Cardiac muscle cell (in vitro differentiated cells and primary cell): ENCODE measurements at places on chromosomes 13 and 19. TPM values are rescaled to one million over a fixed set of nuclear protein-coding genes. Genes with fewer than 3 reads are reported as not detected.

- no peaks in the 10 kb centered on the region for H3K4me1 ChIP-seq
- peaks cover 50% of the 10 kb centered on the region for H3K27me3 ChIP-seq
- peak; percentile 57 for DNase-seq
- H3K36me3 ChIP-seq, result no peaks in the 10 kb centered on the region
- H3K27ac ChIP-seq, result no peak overlapping the region
Observed at GRCh38 chr13:28819046-28819730, 951 bp upstream of the MTUS2 start.

DNA sequence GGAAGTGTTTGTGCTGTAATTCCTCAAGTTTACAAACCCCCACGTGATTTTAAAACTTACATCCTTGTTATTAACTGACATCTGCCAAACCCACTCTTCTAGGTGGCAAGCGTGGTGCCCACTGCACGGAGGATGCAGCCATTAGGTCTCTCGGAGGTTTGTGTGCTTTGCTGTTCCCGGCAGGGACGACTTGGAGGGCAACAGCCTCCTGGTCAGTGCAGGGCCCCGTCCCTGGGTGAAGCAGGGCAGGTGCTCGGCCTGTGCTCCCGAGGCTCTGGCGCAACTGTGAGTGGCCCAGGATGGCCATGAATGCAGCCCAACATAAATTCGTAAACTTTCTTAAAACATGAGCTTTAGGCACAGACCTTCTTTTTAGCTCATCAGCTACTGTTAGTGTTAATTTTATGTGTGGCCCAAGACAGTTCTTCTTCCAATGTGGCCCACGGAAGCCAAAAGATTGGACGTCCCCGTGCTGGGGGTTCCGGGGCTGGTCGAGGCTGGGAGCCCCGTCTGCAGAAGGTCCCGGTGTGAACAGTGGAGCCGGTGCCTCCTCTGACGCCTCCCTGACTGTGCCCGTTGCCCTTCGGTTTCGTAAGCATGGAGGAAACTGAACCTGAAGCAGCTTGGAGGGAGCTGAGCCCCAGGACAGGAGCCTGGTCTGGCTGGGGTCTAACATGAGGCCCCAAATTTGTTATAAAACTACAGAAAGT, 11.9 kb downstream of the GAS6 start:
- no peak overlapping the region for H3K27ac ChIP-seq
- no peaks in the 10 kb centered on the region for H3K36me3 ChIP-seq
- no peak for DNase-seq
- no peak overlapping the region for H3K4me3 ChIP-seq
- H3K27me3 ChIP-seq, result no peaks in the 10 kb centered on the region

- no peak for DNase-seq
- no peaks in the 10 kb centered on the region for H3K36me3 ChIP-seq
- no peaks in the 10 kb centered on the region for H3K27me3 ChIP-seq
- no peaks in the 10 kb centered on the region for H3K4me1 ChIP-seq
- no peak overlapping the region for H3K27ac ChIP-seq
Observed at GRCh38 chr19:50943074-50943828, 9.6 kb downstream of the KLK5 start.

DNA sequence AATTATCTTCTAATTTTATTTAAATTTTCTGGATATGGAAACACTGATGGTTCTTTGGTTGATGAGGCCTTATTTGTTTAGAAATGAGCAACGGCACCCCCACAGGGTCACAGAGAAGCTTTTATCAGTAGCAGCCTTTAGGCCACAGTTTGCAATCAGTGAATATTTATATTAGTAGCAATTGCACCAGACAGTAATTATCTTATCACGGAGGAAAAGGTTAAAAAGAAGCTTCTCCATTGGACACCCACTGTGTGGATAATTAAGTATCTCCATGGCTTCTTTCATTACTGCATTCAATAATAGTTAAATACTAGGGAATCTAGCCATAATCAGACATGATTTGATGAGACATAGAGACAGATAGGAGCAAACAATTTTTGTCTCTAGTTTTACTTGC, 2099.2 kb upstream of the PCDH20 start:
- DNase-seq, result no peak
- H3K27ac ChIP-seq, result no peak overlapping the region
- H3K4me1 ChIP-seq, result no peaks in the 10 kb centered on the region
- H3K4me3 ChIP-seq, result no peak overlapping the region

- H3K27ac ChIP-seq, result peak overlapping the region; percentile 76
- no peaks in the 10 kb centered on the region for H3K27me3 ChIP-seq
- H3K36me3 ChIP-seq, result no peaks in the 10 kb centered on the region
- DNase-seq, result no peak
- H3K4me3 ChIP-seq, result no peak overlapping the region
Observed at GRCh38 chr13:45433381-45433790, 15.2 kb upstream of the SLC25A30 start.

GRCh38 chr19:15194938-15195337, 5.9 kb downstream of the NOTCH3 start:
- H3K4me1 ChIP-seq, result no peaks in the 10 kb centered on the region
- H3K27me3 ChIP-seq, result no peaks in the 10 kb centered on the region
- H3K4me3 ChIP-seq, result peak overlapping the region; percentile 45
- H3K27ac ChIP-seq, result no peak overlapping the region
- H3K36me3 ChIP-seq, result peaks cover 12% of the 10 kb centered on the region

DNA sequence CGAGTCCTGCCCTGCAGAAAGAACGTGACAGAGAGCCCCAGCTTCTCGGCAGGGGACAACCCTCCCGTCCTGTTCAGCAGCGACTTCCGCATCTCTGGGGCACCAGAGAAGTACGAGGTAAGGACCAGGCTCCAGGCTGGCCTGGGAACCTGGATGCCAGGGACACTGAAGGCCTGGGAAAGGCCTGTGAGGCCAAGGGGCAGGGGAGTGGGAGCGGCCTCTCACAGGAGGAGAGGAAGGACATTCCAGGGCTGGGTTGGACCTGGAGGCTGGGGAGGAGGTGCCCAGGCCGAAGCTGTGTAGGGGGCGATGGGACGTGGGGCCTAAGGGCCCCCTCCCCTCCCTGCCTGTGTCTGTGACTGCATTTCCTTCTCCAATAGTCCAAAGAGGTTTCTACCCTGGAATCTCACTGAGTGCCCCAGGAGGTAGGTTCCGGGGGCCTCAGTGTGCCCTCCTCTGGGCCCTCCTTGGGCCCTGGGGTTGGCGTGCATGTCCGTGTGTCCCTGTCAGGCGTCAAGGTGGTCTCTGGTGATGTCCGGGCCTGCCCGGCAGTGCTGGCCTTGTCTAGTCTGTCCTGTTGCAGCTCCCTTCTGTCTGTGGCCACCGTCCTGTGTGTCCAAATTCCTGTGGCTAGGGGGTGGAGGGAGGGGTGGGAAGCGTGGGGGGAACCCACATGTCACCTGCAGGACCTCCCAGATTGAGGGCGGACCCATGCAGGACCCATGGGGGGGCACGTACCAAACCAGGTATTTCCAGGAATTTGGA, 16.9 kb upstream of the CD22 start:
- H3K36me3 ChIP-seq, result no peaks in the 10 kb centered on the region
- no peaks in the 10 kb centered on the region for H3K27me3 ChIP-seq
- peaks cover 21% of the 10 kb centered on the region for H3K4me1 ChIP-seq
- no peak overlapping the region for H3K4me3 ChIP-seq
- no peak overlapping the region for H3K27ac ChIP-seq

- H3K36me3 ChIP-seq, result peaks cover 46% of the 10 kb centered on the region
- no peak for DNase-seq
- H3K27ac ChIP-seq, result no peak overlapping the region
- no peak overlapping the region for H3K4me3 ChIP-seq
- no peaks in the 10 kb centered on the region for H3K4me1 ChIP-seq
- H3K27me3 ChIP-seq, result no peaks in the 10 kb centered on the region
Observed at GRCh38 chr19:7961920-7962626, 18.6 kb upstream of the TIMM44 start.

DNA sequence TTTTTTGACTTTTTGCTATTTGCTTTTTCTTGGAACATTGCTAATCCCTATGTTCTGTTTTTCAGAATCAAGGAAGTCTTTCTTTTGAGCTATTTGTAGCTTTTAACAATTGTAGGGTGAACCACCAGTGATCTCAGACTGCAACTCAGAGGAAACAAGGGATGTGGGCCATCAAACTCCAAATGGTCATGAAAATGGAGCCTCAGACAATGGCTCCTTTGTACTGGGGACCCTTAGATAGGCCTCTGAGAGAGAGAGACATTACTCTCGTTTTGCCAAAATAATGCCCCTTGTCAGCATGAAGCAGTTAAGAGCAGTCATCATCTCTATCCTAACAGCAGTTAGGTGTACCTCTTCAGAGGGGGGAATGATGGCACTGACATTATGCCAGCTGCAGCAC, 56.4 kb upstream of the GJB6 start:
- H3K36me3 ChIP-seq, result no peaks in the 10 kb centered on the region
- no peaks in the 10 kb centered on the region for H3K27me3 ChIP-seq

GRCh38 chr13:97352815-97353214, 81.2 kb upstream of the RAP2A start:
- no peak overlapping the region for H3K4me3 ChIP-seq
- DNase-seq, result no peak
- no peaks in the 10 kb centered on the region for H3K27me3 ChIP-seq

DNA sequence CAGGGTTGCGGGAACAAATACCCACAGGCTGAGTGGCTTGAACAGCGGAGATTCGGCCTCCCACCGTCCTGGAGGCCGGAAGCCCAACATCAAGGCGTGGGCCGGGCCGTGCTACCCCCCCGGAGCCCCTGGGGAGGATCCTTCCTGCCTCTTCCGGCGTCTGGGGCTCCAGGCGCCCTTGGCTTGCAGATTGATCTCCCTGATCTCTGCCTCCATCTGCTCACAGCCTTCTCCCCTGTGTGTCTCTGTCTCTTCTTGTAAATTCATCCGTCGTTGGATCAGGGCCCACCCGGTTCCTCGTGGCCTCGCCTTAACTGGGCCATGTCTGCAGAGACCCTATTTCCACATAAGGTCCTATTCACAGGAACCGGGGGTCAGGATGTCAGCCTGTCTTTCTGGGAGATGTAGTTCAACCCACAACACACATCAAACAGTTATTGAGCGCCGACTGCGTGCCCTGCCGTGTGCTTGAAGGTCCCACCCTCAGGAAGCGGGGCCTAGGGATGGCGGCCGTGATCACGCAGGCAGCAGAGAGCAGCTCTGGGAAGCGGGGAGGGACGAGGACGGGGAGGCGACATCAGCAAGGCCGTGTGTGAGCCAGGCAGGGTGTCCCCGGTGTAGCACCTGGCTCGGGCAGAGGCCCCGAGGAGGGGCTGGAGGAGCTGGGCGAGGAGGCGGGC, 21.3 kb downstream of the HCN2 start:
- no peaks in the 10 kb centered on the region for H3K27me3 ChIP-seq
- no peak overlapping the region for H3K4me3 ChIP-seq
- no peak for DNase-seq
- H3K4me1 ChIP-seq, result no peaks in the 10 kb centered on the region
- H3K36me3 ChIP-seq, result peaks cover 8% of the 10 kb centered on the region
- H3K27ac ChIP-seq, result no peak overlapping the region

DNA sequence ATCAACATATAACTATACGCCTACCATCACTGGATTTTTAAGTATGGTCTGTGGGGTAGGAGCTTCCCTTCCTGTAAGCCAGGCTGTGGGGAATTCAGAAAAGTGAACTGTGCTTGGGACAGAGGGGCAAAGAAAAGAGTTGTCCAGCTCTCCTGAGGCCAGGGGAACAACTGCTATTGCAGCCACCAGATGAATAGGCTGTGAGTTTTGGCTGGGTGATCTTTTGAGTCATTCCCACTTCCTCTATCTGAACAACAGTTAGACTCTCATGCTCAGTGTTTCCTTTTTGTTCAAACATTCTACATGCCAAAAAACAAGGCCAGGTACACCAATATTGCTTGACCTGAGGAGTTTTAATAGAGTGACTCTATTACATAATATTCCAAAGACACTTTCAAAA, 426.2 kb upstream of the DACH1 start:
- no peak overlapping the region for H3K4me3 ChIP-seq
- no peaks in the 10 kb centered on the region for H3K36me3 ChIP-seq
- no peaks in the 10 kb centered on the region for H3K4me1 ChIP-seq
- H3K27me3 ChIP-seq, result no peaks in the 10 kb centered on the region
- no peak overlapping the region for H3K27ac ChIP-seq

The RNF17 gene
- not detected in 2 replicates for polyA plus RNA-seq

The ELAVL3 gene
- polyA plus RNA-seq, result 0.10 TPM in 1 of 2 replicates, not detected in the other
